ENCODE measurements at places on chromosomes 5 and 9.

DNA sequence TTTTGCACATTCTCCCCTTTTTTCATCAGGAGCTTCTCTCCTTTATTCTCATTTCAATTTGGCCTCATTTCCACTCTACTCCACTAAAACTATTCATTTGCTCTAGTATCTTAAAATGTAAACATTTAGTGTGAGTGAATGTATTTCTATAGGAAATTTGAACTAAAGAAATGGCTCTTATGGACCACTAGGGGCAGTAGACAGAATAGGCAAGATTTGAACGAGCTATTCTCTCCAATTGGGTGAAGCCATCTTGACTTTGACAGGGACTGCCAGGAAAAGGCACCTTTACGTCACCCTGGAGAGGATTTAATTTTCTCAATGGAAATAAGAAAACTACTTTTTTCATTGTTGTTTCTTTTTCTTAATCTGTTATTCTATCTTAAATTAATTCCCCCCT lies 666.3 kb downstream of the DNAH5 start:
- DNase-seq, result no peak

GRCh38 chr5:15808577-15808976 lies 308.6 kb downstream of the FBXL7 start:
- DNase-seq, result no peak

GRCh38 chr9:70053864-70054263 lies 10.2 kb downstream of the MAMDC2 start:
- DNase-seq, result peak; percentile 58

DNA sequence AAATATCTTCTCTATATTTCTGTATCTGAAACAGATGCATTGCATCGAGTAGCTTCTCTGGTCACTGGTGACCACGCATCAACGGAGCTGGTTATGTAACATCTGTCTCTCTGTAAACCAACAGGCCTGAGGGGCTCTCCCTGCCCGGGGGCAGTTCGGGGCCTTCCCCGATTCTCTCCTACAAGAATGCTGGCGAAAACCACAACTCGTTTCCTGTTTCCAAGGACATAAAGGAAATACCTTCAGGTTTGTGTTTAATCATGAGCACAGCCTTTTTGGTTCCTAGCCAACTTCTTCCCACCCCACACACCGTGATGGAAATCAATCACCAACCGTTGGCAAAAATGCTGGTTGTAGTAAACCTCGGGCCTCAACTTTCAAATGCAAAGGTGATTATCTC lies 25.1 kb downstream of the GDNF start:
- no peak for DNase-seq

- DNase-seq, result no peak
These were observed 38.0 kb downstream of the MTMR12 start for GRCh38 chr5:32274548-32275395.

DNA sequence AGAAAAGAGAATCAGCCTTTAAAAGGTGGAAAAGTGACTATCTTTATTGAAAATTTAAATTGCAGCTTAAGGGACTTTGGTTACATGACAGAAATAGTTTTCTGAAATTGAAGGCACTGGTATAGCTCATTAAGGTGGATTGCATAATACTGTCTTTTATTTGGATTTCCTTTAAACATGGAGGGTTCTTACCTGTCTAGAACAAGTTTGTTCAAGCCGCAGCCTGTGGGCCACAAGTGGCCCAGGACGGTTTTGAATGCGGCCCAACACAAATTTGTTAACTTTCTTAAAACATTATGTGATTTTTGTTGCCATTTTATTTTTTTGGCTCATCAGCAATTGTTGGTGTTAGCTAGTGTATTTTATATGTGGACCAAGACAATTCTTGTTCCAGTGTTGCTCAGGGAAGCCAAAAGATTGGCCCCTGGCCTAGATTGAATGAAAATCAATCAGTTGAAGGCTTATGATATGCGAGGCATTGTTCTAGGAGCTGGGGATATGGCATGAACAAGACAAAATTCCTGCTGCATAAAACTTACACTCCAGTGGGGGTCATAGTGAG lies 18.0 kb downstream of the NNT start:
- DNase-seq, result no peak

GRCh38 chr5:89606939-89607534 lies 724.1 kb upstream of the MEF2C start:
- DNase-seq, result no peak

DNA sequence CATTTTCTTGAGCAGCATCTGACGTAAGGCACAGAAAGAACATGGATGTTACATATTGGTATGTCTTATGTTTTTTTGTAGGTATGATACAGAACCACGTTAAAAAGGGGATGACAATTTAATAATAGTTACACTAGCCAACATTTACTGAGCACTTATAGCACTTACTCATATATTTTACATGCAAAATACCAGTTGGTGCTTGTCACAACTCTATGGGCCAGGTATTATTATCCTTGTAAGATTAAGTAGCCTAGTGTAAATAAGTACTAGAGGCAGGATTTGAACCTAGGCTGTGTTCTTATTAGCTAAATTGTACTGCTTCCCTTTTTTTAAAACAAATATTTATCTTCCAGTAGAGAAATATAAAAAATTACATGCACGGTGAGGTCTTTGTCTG lies 83.5 kb downstream of the RANBP17 start:
- DNase-seq, result no peak

DNA sequence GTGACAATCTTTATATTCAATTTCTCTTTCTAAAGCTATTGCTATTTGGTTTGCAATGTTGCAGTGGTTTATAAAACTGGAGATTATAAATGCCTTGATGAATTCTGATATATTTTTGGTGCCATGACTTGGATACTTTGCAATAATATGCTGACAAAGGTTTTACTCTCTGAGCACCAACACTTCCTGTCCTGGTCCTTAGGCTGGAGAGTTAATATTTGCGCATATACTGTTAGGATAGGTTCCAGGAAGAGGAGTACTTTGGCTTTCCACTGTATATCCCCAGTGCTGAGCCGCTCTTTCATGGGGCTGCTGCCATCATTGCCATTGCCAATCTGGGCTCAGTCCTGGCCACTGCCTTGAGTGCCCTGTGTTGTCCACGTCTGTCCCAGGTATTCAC lies 139.6 kb downstream of the ZCCHC7 start:
- DNase-seq, result no peak

DNA sequence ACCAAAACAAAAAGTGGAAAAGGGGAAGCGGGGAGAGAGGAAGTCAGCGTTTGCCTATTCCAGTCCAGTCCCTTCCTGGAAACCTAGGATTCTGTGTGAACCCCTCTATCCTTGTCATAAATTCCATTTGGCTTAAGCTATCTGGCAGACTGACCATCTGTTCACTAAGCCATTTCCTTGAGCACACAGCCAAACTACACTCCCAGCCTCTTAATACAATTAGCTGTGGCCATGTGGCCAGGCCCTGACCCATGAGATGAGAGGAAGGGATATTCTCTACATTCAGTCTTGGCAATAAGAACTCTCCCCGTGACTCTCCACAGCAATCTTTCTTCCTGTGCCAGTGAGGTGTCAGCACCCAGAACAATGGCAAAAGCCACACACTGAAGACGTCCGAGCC lies 424.8 kb downstream of the TLE1 start:
- peak; percentile 24 for DNase-seq

DNA sequence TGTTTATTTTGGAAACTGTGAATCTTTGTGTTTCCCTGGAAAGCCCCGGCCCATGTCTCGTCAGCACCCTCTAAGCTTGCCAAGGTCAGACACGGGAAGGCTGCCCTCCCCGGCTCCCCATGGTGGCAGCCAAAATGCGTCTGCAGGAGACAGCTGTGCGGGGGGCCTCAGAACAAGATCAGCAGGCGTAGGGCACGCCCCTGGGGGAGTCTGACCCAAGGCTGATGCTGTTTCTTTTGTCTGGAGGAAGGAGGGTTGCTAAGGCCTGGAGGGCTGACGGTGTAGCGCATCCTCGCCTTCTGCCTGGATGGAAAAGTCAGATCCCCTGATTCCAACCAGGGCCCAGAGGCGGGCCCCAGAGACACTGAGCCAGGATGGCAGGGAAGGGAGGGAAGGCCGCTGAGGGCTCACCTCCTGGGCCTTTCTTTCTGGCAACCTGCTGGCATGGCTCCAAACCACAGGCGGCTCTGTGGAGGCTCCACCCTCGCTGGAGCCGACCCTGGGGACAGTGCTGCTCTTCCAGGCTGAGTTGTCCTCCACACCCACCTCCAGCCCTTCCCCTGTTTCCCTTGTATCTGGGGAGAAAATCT lies 57.2 kb downstream of the OLFM1 start:
- DNase-seq, result peak; percentile 29

- no peak for DNase-seq
These were observed 800.6 kb upstream of the CDH6 start for GRCh38 chr5:30392897-30393296.

DNA sequence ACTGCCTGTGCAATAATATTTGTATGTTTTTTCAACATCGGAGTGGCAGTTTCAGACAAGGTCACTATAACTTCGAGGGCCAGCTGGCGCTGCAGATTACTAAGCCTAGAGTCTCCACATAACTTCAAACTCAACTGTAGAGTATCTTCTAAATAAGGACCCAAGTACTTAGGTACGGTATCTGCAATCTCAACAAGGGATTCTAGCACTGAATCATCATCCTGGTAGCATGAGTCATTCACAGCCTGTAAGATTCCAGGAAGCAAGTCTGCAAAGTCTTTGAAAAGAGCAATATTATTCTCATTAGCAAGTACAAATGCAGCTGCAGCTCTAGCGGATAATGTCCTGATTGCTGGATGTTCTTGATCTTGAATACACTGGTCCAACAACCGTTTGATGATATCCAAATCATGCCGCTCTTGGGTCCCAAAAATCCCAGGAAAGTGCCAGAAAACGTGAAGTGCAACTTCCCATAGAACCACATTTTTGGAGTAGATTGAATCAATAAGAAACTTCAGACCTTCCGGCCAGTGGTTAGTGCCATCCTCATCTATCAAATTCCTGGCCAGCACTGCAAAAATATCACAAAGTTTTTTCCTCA lies 654 bp downstream of the RANBP6 start:
- DNase-seq, result no peak

GRCh38 chr9:131622523-131622922 lies 77.2 kb downstream of the PRRT1B start:
- no peak for DNase-seq

- DNase-seq, result peak; percentile 45
These were observed 77.8 kb upstream of the LRRTM2 start for GRCh38 chr5:138952962-138953361.

DNA sequence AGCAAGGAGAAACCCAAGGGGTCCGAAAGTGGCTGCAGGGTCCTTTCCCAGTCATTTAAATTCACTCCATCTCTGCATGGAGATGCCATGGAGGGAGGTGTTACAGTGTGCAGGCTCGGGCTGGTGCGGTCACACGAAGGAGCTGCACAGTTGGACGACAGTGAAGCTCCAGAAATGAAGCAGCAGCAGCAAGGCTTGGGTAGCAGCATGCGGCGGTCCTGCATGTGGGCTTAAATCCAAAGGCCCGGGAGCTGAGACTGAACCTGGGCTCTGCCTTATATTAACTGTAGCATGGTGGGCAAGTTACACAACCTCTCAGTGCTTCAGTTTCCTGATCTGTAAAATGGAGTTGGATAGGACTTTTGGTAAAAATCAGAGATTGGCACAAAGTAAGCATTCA lies 51.4 kb downstream of the APBA1 start:
- DNase-seq, result no peak

GRCh38 chr5:101102506-101102905 lies 199.4 kb upstream of the ST8SIA4 start:
- no peak for DNase-seq

GRCh38 chr5:123294544-123294943 lies 128.7 kb downstream of the CEP120 start:
- DNase-seq, result no peak

DNA sequence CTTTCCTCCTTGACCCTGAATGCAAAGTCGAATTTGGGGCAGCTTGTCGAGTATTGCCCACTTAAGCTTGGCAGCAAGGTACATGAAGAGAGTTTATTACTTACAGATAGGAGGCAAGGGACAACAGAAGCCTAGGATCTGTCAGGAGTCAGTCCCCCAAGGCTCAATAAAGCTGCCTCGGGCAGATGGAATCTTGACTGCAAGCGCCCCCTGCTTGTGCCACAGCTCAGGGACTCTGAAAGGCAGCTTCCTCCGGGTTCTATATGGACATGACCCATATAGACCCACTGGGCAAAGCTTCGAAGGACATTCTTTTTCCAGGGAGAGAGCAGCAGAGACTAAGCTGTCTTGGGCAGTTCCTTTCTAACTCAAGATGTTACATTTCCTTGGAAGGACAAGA lies 971.5 kb downstream of the EFNA5 start:
- no peak for DNase-seq

- no peak for DNase-seq
These were observed 27.6 kb downstream of the ZDHHC11B start for GRCh38 chr5:756865-757345.

GRCh38 chr5:179895861-179896260 lies 11.8 kb downstream of the TBC1D9B start:
- DNase-seq, result no peak

DNA sequence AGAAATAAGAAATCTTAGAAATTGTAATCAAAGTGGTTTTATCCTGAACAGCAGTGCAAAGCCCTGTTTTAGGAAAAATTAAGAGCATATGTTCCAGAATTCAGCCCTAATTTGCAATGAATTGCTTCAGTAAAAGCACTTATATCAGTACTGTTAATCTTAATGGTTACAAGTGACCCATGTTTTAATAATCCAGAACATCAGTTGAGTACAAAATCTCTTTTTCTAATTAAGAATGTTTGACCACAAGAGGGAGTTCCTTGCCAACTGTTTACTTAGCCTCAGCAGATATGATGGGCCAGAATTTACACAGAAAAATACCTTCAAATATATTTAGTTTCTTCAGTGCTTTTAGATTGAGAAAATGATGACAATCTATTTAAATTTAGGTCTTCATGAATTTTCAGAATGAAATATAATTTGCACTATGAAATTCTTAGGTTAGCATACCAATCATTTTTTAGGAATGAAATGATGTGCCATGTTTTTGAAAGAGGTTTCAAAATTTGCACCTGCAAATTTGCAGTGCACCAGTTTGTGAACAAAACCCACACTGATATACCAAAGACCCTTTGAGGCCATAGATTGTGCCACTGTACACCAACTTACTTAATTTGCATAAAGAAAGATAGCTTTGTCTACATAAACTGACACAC lies 926.3 kb upstream of the ARRDC3 start:
- DNase-seq, result peak; percentile 53

- no peak for DNase-seq
These were observed 11.3 kb downstream of the SLC23A1 start for GRCh38 chr5:139371482-139372435.

- DNase-seq, result no peak
These were observed 204.4 kb downstream of the EFNA5 start for GRCh38 chr5:107466233-107466769.

GRCh38 chr9:130824079-130824478 lies 11.0 kb upstream of the ABL1 start:
- no peak for DNase-seq

- DNase-seq, result peak; percentile 43
These were observed 56.7 kb upstream of the EQTN start for GRCh38 chr9:27353474-27354229.

- no peak for DNase-seq
These were observed 352.6 kb downstream of the ADGRV1 start for GRCh38 chr5:90911169-90911568.

GRCh38 chr9:93821307-93821703 lies 133.8 kb downstream of the BARX1 start:
- DNase-seq, result no peak

GRCh38 chr5:90983711-90984124 lies 399.4 kb downstream of the ARRDC3 start:
- no peak for DNase-seq

GRCh38 chr5:135553688-135554462 lies 18.1 kb upstream of the NEUROG1 start:
- DNase-seq, result peak; percentile 44

Data from NCI-H446 (cell line).